Brain pericyte (primary cell): ENCODE measurements at places on chromosomes 4 and X.

- no peak for DNase-seq
Measured at GRCh38 chr4:156888762-156889161, 82.8 kb downstream of the PDGFC start.

DNA sequence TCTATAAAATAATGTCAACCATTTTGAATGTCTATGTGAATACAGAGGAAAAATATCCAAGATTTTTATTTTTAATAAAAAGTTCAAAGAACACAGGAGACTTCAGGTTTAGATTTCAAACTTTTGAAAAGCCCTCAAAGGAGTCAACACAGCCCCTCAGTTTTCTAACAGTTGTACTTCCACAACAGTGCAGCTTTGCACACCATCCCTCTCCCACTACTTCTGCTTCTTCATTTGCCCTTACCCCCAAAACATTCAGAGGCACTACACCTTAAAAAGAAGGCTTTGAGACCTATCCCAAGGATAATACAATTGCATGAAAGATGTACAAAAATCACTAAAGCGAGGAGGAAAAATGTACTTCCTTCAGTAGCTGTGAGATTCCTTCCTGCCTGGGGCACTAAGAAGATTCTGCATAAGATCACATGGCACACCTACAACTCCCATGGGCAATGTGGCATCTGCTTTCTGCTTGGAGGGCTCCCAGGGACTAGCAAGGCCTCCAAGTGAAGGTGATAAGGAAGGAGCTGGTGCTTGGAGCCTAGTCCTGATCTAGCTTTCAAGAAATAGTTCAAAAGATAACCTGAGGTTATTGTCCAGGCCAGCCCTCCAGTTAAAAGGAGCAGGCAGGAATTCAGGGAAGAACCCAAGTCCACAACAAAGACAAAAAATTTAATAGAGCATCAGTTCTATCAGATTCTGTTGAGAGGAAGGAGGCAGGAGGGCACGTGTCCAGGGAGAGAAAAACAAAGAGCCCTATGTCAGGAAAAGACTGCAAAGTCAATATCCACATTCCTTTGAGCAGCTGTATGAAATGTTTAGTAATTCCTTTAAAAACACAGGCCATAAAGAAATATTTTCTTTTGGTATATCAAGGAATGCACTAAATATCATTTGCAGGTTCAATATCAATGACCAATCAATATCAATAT, 19.1 kb downstream of the ARAP2 start:
- DNase-seq, result no peak

DNA sequence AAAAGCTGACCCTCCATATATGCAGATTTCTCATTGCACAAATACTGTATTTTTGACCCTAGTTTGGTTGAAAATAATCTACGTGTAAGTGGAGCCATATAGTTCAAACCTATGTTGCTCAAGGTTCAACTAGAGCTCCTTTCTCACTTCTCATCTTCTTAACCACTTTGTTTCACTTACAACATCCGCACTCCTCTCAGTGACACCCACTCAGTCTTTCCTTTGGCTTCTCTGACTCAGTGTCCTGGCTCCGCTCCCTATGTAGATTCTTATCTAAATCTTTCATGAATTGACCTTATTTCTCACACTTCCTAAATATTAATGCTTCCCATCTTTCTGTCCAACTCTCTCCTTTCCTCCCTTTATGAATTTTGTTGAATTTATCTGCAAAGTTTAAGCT, 32.9 kb upstream of the DKK2 start:
- no peak for DNase-seq

DNA sequence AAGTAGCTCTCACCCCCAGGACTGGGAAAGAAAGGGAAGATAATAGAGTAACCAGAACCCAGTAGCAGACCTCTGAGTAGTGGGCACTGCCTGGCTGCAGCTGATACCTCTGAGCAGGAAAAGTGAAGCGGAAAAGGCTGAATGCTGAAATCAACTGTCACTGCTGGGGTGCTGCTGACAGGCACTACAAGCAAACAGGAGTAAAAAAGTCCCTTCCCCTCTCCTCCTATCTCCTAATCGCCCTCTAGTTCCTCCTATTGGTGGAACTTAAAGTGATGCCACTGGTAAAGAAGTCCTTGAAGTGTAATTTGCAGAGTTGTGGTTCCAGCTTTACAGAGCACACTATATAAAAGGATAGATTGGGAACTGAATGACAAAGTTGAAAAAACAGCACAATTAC, 32.8 kb upstream of the GLRB start:
- no peak for DNase-seq

DNA sequence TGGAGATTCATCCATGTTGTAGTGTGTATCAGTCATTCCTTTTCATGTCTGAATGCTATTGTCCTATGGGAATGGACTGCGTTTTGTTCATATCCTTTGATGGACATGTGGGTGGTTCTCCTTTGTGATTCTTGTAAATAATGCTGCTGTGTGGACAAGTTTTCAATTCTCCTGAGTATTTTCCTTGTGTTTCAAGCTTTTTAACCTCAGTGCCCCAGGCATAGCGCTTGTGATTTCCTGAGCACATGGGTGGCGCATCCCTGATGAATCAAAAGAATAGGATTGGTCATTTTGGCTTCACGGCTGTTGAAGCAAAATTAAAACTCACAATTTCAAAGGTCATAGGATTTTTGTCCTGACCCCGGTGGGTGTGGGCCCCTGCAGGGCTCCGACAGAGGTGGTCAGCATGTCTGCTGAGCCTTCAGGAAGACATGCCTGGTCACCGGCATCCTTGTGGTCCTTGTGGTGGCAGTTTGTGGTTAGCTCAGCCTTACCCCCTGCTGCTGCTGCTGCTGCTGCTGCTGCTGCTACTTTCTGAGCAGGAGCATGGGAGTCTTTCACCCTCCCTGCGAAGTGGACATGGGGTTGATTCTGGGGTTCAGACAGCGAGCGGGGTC, 30.0 kb downstream of the SHROOM2 start:
- no peak for DNase-seq

- DNase-seq, result no peak
Measured at GRCh38 chrX:119266364-119266995, 30.4 kb downstream of the PGRMC1 start.

DNA sequence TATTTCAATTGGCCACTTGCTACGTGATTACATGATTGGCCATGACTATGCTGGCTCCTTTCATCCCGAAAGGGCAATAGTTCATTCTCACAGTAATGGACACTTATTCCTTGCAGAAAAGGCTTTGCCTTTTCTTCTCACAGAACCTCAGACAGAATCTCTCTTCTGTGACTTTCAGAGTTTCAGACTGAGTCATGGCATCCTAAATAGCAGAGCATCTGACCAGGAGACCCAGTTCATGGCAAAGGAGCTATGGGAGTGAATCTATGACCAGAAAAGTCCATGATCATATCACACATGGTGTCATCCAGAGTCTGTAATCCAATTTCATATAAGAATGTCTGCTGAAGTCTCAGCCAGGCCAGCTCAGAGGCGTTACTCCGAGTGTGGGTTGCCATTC, 263.3 kb upstream of the CLNK start:
- no peak for DNase-seq

GRCh38 chr4:173529477-173530325, at the start of gene HAND2:
Gene HAND2 (minus strand): TSS chr4:173530229. CDS start chr4:173529289, 940 bp downstream.
- DNase-seq, result no peak

DNA sequence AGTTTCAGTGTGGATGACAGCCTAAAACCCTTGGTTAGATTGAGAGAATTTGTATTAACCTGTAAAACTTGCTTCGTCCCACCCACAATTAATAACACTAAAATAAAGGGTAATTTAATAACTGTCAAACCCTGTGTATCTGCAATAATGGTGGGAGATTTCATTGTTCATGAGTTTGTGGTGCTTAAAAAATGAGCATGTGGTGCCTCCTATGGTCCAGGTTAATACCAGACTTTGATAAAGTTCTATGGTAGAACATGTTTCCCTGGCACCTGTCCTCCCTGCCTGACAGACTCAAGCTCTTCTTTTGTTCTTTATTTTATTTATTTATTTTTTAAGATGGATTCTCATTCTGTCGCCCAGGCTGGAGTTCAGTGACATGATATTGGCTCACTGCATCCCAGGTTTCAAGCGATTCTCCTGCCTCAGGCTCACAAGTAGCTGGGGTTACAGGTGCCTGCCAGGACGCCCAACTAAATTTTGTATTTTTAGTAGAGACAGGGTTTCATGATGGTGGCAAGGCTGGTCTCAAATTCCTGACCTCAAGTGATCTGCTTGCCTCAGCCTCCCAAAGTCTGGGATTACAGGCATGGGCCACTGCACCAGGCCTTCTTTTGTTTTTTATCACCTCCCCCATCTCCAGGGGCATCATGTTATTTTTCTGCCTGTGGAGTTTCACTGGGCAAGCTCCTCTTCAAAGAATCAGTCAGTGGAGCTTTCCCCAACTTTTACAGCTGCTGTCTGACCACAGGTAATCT, 289.2 kb downstream of the NR3C2 start:
- DNase-seq, result no peak

DNA sequence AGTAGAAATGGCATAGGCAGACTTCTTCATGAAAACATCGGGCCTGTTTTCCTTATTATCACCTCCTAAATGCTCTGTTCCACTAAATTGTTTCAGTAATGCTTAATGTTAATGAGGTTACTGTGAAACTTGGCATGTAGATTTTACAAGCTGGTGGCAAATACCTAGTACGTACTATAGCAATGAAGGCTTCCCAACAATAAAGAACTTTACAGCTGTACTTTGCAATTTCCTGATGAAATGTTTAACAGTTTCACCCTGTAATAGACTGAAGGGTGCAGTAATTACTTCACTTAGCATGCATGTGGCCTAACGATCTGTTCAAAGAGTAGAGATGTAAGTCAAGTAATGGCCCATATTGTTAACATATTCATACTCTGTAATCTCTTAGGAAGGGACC, 524.7 kb downstream of the IL15 start:
- DNase-seq, result no peak
